Astrocyte (in vitro differentiated cells and primary cell): ENCODE measurements at places on chromosomes 4 and X. TPM values are rescaled to one million over a fixed set of nuclear protein-coding genes. Genes with fewer than 3 reads are reported as not detected.
A peak's percentile ranks its signal among the peaks of the same experiment; 100 is the strongest.

The PAGE5 gene
- total RNA-seq: not detected in 2 replicates

GRCh38 chr4:137640156-137640837 lies 108.0 kb upstream of the PCDH18 start:
- DNase-seq: no peak
- H3K27ac ChIP-seq: no peak overlapping the region
- H3K4me1 ChIP-seq: no peaks in the 10 kb centered on the region
- H3K36me3 ChIP-seq: no peaks in the 10 kb centered on the region
- H3K4me3 ChIP-seq: no peak overlapping the region

- no peak overlapping the region for H3K27ac ChIP-seq
- H3K4me1 ChIP-seq: peaks cover 5% of the 10 kb centered on the region
- peaks cover 10% of the 10 kb centered on the region for H3K27me3 ChIP-seq
- no peaks in the 10 kb centered on the region for H3K36me3 ChIP-seq
- DNase-seq: peak; percentile 10
Measured at GRCh38 chr4:153764601-153765368, 5.0 kb upstream of the RNF175 start.

GRCh38 chr4:40395908-40396793 lies 61.0 kb downstream of the CHRNA9 start:
- no peaks in the 10 kb centered on the region for H3K36me3 ChIP-seq
- no peaks in the 10 kb centered on the region for H3K4me1 ChIP-seq
- no peaks in the 10 kb centered on the region for H3K27me3 ChIP-seq
- H3K4me3 ChIP-seq: no peak overlapping the region
- DNase-seq: peak; percentile 11
- no peak overlapping the region for H3K27ac ChIP-seq

DNA sequence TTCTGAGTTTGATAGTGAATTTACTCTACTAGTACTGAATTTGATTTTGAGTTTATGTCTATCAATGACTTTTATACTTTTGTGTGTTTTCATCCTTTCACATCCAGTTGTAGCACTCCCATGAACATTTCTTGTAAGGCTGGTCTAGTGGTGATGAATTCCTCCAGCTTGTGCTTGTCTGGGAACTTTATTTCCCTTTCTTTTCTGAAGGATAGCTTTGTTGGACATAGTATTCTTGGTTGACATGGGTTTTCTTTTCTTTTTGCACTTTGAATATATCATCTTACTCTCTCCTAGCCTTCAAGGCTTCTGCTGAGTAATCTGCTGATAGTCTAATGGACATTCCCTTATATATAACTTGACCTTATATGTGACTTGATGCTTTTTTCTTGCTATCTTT lies 32.5 kb upstream of the IL2 start:
- no peak for DNase-seq
- H3K36me3 ChIP-seq: no peaks in the 10 kb centered on the region
- no peaks in the 10 kb centered on the region for H3K4me1 ChIP-seq
- no peaks in the 10 kb centered on the region for H3K27me3 ChIP-seq
